ENCODE measurements at places on chromosomes 6 and 20.

DNA sequence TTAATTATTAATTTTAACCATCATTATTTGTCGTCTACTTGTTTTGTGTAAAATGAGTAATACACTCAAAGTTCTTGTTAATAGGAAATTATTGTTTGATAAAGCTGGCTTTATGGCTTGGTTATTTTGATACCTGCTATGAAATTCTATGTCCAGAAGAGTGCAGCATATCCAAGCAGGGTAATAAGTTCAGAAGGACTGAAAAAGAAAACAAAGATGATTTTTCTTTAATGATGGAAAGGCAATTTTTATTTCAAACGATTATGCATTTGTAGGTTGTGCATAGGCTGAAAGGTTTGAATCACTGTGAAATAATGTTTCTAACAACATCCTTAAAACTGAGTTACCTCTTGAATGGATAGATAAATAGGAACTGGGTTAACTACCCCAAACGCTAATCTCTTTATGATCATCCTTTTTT, 1.4 kb upstream of the MAN1A1 start:
- DNase-seq, result peak; percentile 19

GRCh38 chr6:144346719-144347447, 61.7 kb downstream of the UTRN start:
- peak; percentile 53 for DNase-seq

- no peak for DNase-seq
Observed at GRCh38 chr6:105045526-105045925, 88.6 kb downstream of the LIN28B start.

DNA sequence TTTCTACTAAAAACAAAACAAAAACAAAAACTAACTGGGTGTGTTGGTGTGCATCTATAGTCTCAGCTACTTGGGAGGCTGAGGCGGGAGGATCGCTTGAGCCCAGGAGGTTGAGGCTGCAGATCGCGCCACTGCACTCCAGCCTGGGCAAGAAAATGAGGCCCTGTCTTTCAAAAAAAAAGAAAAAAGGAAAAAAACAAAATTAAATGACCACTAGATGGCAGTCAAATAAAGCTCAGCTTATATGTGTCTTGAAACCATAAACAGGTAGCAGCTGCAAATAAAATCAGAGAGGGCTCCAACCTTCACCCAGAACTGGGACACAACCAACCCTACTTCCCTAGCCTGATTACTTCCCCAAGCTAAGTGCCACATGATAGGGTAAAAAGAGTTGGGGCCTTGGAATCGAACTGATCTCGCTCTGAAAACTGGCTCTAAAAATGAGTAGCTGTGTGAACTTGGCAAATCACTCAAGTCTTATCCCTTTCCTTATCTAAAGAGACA, 67.1 kb upstream of the ADGRF4 start:
- DNase-seq, result no peak

GRCh38 chr6:150271501-150272263, 97.1 kb upstream of the IYD start:
- DNase-seq, result no peak

GRCh38 chr6:6474170-6474920, 114.2 kb upstream of the LY86 start:
- no peak for DNase-seq

GRCh38 chr6:111114087-111114443, 26.8 kb downstream of the SLC16A10 start:
- DNase-seq, result no peak
